Nucleus accumbens (tissue), 56 donors: ENCODE measurements at places on chromosomes 2 and 18.
A peak's percentile ranks its signal among the peaks of the same experiment; 100 is the strongest.

- no peak for DNase-seq
These were observed 42.2 kb downstream of the TTC32 start for GRCh38 chr2:19859565-19859964.

- DNase-seq = no peak
These were observed 610.5 kb upstream of the FANCL start for GRCh38 chr2:58851598-58851997.

- DNase-seq = no peak
These were observed 1.5 kb upstream of the GMCL1 start for GRCh38 chr2:69827796-69828540.

DNA sequence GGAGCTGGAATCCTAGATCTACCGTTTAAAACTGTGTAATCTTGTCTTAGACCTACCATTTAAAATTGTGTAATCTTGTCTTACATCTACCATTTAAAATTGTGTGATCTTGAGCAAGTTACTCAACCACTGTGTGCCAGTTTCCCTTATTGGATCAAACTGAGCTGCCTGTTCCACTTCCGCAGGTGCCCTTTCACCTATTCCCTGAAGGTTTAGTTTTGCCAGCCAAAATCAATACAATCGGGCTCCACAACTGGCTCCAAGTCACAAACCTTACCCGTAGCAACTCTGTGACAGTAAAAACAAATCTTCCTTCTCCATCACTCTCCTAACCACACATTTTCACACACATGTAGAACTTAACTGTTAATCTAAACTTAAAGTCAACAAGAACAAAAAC, 20.1 kb downstream of the DOCK10 start:
- DNase-seq = no peak

DNA sequence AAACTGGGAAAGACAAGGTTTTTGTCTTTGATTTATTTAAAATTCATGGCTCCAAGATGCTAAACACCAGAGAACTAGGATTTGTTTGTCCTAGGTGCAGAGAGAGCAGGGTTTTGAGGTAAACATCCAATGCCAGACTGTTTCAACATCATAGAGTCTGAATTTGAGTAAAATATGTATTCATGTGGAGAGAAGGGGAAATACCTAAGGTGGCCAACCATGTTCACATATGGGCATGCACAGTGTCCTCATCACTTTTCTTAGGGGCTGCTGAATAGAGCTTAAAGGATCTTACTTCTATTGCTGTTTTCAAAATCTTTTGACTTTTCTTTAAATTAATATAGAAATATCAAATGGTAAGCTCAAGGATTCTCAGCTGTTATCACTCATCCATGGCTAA, 287.0 kb upstream of the CCDC68 start:
- DNase-seq = no peak

- DNase-seq = no peak
These were observed 58.7 kb downstream of the NTSR2 start for GRCh38 chr2:11611251-11611650.

GRCh38 chr2:117825437-117825836, 10.9 kb downstream of the DDX18 start:
- no peak for DNase-seq

DNA sequence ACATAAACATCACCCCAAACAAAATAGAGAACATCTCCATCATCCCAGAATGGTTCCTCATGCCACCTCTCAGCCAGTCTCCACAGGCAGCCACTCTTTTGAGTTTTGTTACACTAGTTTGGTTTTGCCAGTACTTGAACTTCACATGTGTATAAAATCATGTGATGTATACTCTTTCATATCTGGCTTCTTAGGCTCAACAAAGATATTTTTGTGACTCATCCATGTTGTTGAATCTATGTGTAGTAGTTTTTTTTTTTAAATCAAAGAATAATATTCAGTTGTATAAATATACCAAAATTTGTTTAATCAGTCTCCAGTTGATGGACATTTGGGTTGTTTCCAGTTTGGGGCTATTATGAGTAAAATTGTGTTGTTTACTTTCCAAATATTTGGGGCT, 75.9 kb downstream of the PMS1 start:
- no peak for DNase-seq

DNA sequence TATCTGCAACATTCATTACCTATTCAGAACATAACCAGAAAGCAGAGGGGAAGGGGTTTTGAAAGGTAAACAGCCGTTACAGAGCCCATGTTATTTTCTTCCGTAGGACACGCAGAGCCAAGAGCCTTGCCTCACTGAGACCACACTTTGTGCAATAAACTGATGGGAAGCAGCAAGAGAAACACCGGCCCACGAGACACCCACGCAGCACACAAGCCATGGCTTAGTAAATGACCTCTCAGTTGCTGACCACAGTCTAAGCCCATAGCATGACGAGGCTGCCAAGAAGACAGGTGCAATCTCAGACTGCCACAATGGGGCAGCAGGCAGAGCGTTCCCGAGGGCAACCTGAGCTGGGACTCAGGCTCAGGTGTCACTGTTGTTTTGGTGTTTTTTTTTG, 59.6 kb downstream of the CABYR start:
- DNase-seq = no peak

GRCh38 chr2:192060161-192060560, 134.6 kb downstream of the TMEFF2 start:
- no peak for DNase-seq

GRCh38 chr2:96760986-96761832, 507 bp downstream of the CNNM4 start:
- DNase-seq = peak; percentile 58

- no peak for DNase-seq
These were observed 38.9 kb downstream of the HIBCH start for GRCh38 chr2:190280565-190281350.

DNA sequence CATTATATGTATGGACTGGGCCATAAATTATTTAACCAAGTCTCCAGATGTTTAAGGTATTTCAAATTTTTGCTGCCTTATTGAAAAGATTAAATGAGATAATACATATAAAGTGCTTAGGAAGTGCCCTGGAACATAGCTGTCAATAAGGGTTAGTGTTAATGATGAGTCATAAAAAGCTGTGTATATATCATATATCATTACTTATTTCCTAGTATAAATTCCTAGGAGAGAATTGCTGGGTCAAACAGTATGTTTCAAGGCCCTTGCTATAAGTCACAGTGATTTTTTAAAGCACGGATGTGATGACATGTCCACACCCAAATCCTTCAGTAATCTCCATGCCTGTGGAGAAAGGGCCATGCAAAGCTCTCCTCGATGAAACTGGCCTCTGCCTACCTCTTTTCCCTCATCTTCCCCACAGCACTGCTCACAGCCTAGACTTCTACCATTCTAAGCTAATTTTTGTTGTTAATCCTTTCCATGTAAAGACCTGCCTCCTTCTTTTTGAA, 8.5 kb downstream of the ZNF2 start:
- no peak for DNase-seq

DNA sequence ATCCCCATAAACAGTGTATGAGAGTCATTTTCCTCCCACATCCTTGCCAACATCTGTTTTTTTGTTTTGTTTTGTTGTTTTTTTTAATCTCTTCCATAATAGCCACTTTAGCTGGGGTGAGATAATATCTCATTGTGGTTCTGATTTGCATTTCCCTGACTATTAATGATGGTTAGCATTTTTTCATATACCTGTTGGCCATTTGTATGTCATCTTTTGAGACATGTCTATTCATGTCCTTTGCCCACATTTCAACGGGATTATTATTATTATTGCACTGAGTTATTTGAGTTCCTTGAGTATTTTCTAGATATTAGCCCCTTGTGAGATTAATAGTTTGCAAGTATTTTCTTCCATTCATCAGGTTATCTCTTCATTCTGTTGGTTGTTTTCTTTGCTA, 223.3 kb downstream of the LPIN1 start:
- DNase-seq = no peak

GRCh38 chr2:3104261-3104660, 273.4 kb downstream of the EIPR1 start:
- no peak for DNase-seq

GRCh38 chr2:81505586-81505985, 1201.0 kb upstream of the LRRTM1 start:
- DNase-seq = no peak

DNA sequence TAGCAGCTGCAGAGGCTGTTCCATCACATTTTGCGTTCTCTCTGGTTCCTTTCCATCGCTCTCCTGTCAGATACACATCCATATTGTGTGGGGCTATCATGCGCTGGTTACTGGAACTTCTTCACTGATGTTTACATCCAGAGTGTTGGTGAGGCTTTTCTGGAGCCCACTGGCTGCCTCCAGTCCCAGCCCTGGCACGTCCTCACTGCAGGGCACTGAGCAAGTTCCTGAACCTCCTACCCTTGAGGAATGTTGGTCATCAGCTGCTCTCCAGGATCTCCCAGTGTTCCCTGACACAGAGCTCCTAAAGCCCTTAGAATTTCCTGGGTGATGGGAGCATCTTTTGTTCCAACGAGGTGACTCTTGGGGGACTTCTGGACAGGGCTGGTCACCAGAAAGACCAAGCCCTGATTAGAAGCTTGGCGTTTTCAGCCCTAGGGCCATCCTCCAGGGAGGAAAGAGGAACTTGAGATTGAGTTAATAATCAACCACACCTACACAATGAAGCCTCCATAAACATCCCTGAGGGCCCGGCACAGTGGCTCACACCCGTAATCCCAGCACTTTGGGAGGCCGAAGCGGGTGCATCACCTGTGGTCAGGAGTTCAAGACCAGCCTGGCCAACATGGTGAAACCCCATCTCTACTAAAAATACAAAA, 81.3 kb downstream of the TFCP2L1 start:
- no peak for DNase-seq

- DNase-seq = no peak
These were observed 611.6 kb upstream of the SALL3 start for GRCh38 chr18:78367996-78368395.

DNA sequence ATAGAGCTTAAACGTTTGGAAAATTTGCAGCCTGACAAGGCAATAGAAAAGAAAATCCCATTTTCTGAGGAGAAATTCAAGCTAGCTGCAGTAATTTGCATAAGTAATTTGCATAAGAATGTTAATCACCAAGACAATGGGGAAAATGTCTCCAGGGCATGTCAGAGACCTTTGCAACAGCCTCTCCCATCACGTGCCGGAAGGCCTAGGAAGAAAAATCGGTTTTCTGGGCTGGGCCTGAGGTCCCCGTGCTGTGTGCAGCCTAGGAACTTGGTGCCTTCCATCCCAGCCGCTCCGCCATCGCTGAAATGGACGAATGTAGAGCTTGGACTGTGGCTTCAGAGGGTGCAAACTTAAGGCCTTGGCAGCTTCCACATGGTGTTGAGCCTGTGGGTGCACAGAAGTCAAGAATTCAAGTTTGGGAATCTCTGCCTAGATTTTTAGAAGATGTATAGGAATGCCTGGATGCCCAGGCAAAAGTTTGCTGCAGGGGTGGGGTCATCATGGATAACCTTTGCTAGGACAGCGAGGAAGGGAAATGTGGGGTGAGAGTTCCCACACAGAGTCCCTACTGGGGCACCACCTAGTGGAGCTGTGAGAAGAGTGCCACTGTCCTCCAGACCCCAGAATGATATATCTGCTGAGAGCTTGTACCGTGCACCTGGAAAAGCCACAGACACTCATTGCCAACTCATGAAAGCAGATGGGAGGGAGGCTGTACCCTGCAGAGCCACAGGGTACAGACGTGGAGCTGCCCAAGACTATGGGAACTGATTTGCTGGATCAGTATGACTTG, 164.6 kb downstream of the GULP1 start:
- no peak for DNase-seq

DNA sequence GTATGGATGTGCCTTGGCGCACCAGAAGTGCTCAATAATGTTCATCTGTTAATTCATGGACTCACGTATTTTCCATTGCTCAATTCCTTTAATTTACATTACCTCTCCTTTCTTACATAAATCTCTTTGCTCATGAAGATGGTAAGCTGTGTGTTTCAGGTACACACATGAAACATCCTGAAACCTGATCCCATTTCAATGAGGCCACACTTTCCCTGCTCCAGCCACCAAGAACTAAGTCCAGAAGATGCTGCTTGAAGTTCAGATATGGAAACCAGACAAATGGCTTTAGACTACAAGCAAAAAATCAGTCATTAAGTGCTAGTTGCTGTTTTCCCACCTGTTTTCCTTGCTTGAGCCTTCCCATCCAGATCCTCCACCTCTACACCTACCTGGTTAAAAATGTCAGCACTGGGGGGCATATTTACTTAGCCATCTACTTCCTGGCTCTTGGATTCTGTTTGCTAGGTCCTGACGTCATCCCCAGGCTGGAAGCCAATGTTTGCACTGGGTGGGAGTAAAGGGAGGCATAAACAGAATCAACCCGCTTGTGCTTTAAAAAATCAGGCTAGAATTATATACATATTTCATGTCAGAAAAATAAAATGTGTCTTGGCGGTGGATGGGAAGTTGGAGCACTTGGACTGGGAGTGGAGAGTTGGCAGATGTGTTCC, 309.7 kb downstream of the OSR1 start:
- DNase-seq = no peak

GRCh38 chr2:20455076-20455587, 8.3 kb downstream of the RHOB start:
- DNase-seq = no peak

- DNase-seq = no peak
These were observed 58.7 kb downstream of the STPG4 start for GRCh38 chr2:47096451-47096850.

GRCh38 chr2:132760405-132760804, 90.4 kb upstream of the LYPD1 start:
- DNase-seq = no peak

DNA sequence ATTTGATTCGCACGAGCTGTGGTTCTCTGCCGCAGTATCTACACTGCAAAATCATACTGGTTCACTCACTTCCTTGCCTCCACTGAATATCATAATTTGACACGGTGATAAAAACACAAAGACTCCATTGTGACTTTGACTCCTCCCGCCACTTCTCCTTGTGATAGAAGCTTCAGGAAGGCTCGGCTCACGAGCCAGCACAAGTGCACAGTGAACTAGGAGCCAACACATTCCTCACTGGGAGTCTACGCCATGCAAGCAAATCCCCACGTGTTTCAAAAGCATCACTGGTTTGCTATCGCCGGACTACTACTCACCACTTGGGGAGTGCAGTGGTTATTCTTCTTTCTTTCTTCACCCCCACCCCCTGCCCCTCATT, 293.3 kb upstream of the PARD3B start:
- no peak for DNase-seq

GRCh38 chr2:79138385-79138784, 18.1 kb downstream of the REG1A start:
- DNase-seq = no peak

- no peak for DNase-seq
These were observed 87.1 kb upstream of the EPAS1 start for GRCh38 chr2:46210063-46210462.

DNA sequence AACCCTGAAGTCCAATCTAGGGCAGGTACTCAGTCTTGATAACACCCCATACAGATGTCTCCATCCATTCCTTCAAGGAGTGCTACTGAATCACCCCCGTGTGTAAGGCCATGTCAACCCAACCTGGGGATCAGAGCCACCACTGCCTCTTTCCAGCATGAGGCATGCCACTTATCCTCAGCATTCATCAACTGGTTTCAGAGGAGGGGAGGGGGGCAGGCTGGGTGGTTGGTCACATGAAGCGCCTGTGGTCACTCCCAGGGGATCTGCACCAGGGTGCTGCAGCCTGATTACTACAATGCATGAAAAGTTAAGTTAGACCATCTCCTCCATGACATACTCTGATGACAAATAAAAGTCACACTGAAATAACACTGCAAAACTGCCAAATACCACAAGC, 65.0 kb downstream of the UXS1 start:
- no peak for DNase-seq
